ENCODE measurements at places on chromosomes 16 and 17. TPM values are rescaled to one million over a fixed set of nuclear protein-coding genes. Genes with fewer than 3 reads are reported as not detected.

Gene OSBPL7
- 5.9 TPM for total RNA-seq

Gene KRT33A
- total RNA-seq: not detected

Gene RBFOX1
- total RNA-seq: 34.4 TPM

Gene ACSM2B
- not detected for total RNA-seq

Gene NUPR1
- 1.4 TPM for total RNA-seq

Gene SBK1
- 8.7 TPM for total RNA-seq

Gene ZDHHC1
- total RNA-seq: 14.2 TPM
